Activated CD4-positive, alpha-beta memory T cell treated with anti-CD3 and anti-CD28 coated beads, Interleukin-2, amount 10 ng/mL, durations not matched to agents 7 days and 5 days (primary cell): ENCODE measurements at places on chromosomes 1 and 21. TPM values are rescaled to one million over a fixed set of nuclear protein-coding genes. Genes with fewer than 3 reads are reported as not detected.
A peak's percentile ranks its signal among the peaks of the same experiment; 100 is the strongest.

SUSD4 gene
- total RNA-seq: 0.28 TPM

CHI3L2 gene
- total RNA-seq: 9.0 TPM

- no peak for DNase-seq
Observed at GRCh38 chr1:204110894-204111633, 38.1 kb downstream of the SOX13 start.

- no peak for DNase-seq
Observed at GRCh38 chr1:207935166-207935583, 24.2 kb upstream of the CD34 start.

USP21 gene
- 34.8 TPM for total RNA-seq

DNA sequence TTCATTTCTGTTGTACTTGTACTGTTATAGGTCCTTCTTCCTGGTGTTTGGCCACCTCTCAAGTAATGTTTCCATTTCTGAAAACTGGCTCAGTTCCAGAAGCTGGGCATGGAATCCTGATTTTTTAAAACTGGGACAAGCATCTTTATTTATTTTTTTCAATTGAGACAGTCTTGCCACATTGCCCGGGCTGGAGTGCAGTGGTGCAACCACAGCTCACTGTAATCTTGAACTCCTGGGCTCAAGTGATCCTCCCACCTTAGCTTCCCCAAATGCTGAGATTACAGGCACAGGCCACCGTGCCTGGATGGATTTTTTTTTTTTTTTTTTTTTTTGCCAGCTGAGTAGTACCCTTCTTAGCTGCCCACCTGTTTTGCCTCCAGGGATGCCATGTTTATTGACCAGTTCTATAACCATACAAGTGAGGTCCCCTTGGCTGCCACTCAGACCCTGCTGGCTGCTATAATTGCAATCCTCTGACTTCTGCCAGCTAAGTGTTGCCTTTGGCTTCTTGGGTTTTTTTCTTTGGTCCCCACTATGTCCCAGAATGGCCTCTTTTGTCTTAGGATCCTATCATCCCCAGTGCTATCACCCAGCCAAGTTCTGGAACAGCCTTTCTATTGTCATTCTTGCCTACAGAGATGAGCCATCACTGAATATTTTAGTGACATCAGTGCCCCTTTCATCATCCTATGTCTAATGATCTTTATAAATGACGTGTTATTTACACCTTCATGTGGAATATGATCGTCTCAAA is 3.9 kb upstream of the DIP2A start:
- DNase-seq: no peak

DNA sequence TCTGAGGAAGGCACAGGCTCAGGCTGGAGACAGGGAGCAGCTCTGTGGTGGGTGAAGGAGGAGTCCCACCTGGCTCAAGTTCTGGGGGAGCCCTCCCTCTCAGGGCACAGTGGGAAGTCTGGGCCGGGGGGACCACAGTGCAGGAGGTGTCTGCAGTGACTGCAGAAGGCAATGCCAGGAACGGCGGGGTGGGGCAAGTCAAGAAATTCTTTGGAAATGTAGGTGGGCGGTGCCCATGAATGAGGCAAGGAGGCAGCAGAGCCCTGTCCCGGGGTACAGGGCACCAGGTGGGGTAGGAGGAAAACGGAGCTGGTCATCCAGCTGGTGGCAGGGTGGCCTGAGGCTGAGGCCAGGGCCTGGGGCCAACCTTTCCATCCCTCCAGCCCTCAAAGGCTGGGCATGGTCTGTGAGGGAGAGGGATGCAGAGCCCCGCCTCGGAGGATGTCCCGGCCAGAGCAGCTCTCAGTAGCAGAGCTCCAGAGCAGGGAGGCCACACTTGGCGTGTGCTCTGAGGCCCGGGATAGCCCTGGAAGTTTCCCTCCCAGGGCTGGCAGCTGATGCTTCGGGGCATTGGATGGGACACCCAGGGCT is 4.7 kb downstream of the TFF3 start:
- DNase-seq: no peak

DMRTA2 gene
- total RNA-seq: not detected

DTL gene
- 59.6 TPM for total RNA-seq

GRCh38 chr1:213829780-213830179 is 158.0 kb upstream of the PROX1 start:
- no peak for DNase-seq

SCP2 gene
- 99.9 TPM for total RNA-seq

CFAP107 gene
- not detected for total RNA-seq

DNA sequence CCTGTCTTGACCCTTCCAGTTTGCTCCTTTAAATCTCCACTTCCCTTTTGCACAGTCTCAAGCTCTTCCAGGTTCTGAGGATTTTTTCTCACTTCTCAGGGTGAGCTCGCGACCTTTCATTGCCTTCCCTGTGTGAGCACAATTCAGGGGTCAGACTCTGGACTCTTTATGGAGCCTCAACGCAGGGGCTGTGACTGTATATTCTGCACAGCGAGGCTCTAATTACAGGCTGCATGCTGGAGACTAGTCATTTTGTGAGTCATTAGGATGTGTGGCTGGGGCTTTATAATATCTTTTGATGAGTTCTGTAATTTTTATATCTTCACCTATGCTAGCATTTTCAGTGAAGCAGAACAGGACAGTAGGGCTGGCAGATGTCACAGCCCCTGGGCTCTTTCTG is 270.7 kb downstream of the KAZN start:
- DNase-seq: no peak

- DNase-seq: no peak
Observed at GRCh38 chr1:224766266-224766665, 150.1 kb downstream of the CNIH3 start.

- DNase-seq: peak; percentile 71
Observed at GRCh38 chr1:207863893-207864535, 46.9 kb downstream of the CD34 start.

STYXL2 gene
- total RNA-seq: not detected

DNA sequence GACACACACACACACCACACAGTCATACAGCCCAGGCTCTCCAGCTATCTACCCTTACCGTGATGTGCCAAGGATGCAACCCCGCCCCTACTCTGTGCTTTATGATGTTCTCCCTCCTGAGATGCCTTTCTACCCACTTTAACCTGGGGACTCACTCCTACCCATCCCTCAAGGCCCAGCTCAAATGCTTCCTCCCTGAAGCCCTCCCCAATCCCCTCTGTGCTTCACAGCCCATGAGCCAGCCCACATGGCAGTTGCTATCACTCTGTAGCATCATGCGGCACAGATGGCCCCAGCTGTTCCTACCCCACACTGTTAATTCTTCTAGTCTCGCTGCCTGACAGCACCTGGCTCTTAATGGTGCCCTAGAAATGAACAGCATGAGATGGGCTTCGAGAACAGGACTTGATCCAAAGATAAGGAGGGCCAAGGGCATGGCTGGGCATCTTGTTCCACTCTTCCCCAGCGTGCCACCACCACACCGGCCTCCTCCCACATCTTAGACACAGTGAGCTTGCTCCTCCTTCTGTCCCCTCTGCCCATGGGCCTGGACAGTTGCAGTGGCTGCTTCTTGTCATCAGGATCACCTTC is 109.8 kb downstream of the GLIS1 start:
- no peak for DNase-seq

DNA sequence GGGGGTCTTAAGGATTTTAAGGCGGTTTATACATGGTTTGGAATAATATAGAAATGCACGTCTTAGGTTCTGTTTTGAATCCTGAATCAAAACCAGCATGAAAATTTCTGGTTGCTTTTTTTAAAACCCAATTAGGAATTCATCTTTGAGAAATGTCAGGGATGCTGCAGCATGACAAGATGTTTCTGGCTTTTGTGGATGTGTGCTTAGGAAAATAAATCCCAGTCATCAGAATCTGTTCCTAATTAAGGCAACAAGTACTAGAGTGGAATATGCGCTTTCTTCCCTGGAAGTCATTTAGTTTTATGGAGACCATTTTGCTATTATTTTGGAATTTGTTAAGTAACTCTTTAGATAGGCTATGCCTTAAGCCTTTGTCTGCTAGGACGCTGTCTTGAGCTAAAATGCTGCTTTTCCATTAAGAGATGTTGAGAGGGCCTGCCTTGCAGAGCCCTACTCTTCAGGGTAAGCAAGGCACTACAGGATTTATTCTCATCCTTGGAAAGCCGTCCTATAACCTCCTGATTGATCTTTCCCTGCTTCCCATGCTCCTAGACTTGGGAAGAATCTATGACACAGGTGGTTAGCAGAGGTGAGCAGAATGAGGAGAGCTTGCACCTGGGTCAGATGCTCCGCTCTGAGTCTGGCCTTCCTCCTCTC is 332.8 kb downstream of the DISC1 start:
- no peak for DNase-seq

DNA sequence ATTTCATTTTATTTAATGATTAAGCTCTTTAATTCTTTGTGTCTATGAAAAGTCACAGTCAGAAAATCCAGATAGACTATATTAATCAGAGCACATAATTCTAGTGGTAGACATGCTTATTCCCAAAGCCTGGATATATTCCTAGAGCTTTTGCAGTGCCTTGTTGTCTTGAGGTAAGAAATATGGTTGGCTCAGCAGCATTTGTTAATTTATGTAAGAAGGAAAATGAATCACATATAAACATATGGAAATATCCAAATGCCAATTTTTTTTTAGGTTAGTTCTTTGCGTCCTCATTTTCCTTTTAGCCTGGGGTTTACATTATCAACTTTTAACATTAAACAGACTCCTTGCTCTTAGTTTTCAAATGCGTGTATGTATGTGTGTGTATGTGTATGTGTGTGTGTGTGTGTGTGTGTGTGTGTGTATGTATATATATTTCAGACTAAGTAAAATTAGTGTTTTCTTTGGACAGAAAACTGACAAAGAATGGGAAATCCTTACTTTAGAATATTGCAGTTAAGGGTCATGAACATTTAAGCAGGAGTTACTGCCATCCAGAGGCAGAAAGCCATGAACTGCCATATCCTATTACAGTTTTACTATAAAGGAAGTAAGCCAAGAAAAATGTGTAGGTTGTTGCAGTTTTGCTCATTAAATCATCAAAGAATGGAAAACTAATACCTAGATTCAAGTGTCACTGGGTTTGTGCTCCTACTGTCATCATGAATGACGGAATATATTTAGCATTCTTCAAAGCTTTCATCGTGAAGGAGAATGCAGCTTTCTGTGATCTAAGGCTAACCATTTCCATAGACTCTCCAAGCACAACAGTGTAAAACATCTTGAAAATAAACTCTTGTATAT is 477.1 kb upstream of the NR5A2 start:
- DNase-seq: no peak

GRCh38 chr21:37166733-37167132 is 93.7 kb downstream of the TTC3 start:
- no peak for DNase-seq

DNA sequence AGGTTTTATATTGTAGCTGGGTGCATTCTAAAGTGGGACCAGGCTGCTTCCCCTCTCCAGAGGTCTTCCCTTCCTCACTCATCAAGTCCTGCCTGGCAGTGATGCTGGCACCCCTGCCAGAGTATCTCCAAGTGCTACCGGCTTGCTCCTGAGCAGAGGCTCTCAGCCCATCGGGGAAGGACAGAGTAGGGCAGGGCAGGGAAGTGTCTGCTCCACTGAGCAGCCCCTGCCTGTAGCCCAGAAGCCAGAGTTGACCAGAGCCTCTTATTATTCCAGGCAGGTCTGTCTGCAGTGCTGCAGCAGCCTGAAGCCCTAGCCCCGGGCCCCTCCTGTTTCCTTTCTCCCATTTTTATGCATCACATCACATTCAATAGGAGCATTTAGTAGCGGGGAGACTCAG is 51.1 kb downstream of the ATP2B4 start:
- DNase-seq: no peak

DNA sequence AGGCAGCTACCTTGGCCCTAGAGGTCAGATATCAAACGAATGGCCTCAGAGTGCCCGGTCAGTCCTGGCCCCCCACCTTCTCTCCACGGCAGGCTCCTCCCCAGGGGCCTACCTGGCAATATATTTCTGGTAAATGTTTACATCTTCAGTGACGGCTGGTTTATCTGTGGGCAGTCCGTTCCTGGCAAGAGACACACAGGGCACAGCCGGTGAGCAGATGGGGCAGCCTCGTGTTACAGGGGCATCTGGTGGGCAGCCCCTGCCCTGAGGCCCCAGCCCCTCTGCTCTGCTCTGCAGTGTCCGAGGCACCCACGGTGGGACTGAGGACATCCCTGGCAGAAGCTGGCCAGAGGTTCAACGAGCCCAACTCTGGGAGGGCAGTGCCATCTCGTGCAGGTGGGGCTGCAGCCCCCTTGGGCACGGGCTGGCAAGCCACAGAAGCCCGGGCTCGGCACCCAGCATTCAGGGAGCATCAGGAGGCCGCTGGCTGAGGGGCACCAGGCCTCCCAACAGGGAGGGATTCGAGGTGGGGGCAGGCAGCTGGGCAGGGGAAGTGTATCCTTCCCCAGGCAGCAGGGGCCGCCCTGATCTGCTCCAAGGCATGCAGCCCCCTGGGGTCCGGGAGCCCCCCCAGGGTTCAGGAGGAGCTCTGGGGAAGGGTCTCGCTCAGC is 137.9 kb downstream of the CASZ1 start:
- DNase-seq: no peak

DNA sequence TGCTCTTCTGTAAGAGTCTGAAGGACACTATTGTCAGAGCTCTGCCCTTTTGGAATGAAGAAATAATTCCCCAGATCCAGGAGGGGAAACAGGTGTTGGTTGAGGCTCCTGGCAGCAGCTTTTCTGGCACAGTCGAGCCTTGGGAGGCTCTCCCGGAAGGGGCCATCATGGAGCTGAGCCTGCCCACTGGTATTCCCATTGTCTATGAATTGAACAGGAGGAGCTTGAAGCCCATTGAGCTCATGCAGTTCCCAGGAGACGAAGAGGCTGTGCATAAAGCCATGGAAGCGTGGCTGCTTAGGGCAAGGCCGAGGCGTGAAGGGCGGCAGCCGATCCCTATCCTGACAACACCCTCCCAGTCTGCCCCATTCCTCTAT is 26.6 kb downstream of the UBE4B start:
- DNase-seq: no peak
